ENCODE measurements at places on chromosomes 1 and 21.

DNA sequence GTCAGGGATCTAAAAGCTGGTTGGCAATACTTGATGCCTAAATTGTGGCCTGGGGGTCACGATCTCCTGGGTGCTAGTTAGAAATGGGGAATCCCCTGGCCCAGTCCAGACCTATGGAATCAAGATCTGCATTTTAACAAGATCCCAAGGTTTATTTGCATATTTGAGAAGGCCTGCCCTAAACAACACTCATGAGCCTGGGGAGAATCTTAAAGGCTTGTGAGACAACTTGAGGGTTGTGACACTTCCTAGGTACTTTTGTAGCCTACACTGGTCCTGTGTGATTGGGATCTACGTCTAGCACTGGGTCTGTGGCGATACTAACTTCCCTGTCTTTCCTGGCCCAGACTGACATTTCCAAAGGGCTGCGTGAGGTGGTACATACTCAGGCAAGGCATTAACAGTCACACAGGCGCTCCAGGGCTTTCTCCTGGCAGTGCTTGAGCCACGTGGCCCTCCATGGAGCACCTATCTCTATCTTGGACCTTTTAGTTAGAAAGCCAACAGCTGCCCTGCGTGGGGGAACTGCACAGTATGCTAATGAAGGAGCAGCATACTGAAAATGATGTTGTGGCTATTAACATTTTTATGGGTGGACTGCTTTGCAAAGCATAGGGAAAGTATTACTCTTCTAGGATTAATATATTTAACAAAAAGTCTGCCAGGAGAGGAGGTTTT lies 263.1 kb downstream of the ST6GALNAC3 start:
- no peak for DNase-seq

- no peak for DNase-seq
Observed at GRCh38 chr1:92066321-92066720, 8.9 kb downstream of the SETSIP start.

- no peak for DNase-seq
Observed at GRCh38 chr1:5419501-5419900, 572.7 kb downstream of the NPHP4 start.

- DNase-seq: no peak
Observed at GRCh38 chr1:155134880-155135414, 705 bp upstream of the SLC50A1 start.

GRCh38 chr1:8384088-8384487 lies 66.2 kb downstream of the SLC45A1 start:
- DNase-seq: no peak

DNA sequence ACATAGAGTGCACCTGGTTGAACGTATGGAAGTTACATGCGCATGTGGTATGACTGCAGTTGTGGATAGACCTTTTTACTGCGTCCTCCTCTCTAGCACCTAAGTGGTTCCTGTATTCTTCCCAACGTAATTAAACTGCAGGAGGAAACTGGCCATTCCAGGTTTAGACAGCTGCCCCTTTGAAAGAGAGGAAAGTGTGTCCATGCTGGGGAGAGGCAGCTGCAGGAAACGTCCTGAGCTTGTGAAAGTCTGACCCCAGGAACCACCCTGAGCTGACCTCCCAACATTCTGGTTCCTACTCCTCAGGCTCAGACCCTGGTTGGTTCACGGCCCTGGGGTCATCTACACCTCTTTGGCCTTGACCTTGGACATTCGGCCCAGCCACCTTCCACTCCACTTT lies 309.3 kb downstream of the DISC1 start:
- no peak for DNase-seq

DNA sequence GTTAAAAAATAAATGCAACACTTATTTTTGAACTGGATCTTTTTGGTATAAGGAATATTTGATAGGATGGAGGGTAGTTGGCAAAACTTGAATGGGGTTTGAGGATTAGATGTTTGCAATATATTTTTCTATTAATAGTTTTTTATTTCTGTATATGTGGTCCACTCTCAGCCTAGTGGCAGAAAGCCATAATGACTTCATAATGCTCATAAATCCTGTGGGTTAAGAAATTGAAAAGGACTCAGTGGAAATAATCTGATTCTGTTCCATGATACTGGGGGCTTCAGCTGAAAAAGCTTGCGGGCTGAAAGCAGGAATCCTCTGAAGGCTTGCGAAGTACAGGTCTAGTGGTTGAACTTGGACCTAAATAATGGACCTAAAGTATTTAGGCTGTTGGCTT lies 1028.6 kb upstream of the PRMT6 start:
- DNase-seq: no peak

GRCh38 chr1:24921412-24921811 lies 8.7 kb downstream of the RUNX3 start:
- DNase-seq: no peak

DNA sequence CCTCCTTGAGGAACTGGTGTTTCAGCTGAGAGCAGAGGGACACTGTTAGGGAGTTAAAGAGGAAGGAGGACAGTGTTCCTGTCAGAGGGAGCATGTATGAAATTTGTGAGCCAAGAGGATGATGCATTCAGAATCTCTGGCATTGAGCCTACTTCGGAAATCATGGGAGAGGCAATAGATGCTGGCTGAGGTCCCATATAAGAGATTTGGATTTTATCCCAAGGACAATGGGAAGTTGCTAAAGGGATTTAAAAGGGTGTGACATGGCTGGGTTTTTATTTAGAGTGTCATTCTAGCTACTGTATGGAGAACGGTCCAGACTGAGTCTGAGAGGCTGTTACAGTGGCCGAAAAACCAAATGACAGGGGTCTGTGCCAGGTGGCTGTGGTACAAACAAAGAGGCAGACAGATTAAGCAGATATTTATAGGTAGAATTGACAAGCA lies 403.2 kb upstream of the B3GALT2 start:
- DNase-seq: no peak

DNA sequence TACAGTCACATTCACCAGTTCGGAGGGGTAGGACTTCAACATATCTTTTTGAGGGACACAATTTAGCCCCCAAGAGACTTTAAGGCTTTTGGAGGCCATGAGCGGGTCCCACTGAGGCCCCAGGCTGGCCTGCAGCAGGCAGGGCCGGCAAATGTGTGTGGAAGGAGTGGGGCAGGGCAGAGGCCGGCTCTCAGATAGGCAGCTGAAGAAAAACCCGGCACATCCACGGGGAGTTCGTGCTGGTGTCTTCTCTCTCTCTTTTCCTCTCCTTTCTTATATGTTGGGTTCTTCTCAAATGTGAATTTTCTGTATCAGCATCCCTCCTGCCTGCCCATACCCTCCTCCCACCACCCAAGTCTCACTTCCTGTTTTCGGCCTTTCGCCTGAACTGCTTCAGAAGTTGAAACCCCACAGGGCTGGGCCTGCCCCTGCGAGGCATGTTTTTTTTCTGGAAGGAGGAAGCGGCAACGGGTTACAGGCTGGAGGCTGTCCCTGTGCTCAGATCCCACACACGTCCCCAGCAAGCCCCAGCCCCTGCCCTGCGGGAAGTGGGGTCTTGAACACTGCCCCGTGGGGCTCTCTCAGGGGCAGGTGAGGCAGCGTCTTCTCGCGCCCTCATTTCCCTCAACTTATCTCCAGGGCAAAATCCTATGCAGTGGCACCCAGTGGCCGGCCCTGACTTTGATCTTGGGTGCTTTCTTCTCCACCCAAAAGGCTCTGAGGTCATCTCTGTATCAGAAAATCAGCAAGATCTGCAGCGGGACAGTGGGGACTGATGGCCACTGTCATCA lies 9.7 kb upstream of the UMODL1 start:
- DNase-seq: no peak

- DNase-seq: no peak
Observed at GRCh38 chr1:92461364-92462097, 25.2 kb downstream of the GFI1 start.

DNA sequence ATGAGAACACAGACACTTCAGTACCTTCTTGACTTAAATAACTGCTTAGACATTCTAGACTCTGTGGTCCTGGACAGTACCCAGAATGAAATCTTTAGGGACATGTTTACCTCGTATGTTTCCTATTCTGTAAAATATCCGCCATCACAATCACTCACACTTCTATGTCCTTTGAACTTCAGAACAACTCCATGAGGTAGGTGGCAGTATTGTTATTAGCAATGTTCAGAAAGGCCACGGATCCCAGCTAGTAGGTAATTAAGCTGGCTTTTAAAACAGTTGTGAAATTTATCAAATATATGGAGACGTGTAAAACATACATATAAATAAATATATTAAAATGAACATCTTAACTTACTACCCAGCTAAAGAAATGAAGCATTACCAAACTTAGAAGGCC lies 83.4 kb downstream of the CACHD1 start:
- DNase-seq: no peak

DNA sequence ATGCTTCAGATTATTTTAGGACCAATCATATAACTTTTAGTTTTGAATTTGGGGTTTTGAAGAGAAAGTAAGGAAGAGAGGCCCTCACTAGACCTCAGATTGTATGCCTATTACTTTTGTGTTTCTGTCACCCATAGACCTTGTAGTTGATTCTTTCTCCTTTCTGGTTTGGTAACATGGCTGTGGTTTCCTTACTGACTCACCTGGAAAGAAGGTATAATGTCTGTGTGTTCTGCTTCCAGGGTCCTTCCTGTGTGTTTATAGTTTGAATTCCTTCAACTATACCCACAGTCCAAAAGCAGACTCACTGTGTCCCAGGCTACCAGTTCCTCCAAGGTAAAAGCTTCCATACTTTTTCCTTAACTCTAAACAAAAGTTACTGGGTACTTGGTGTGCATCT lies 8.1 kb downstream of the SLC44A3 start:
- DNase-seq: no peak

- DNase-seq: no peak
Observed at GRCh38 chr1:183263886-183264602, 78.0 kb downstream of the LAMC2 start.

GRCh38 chr1:216535751-216536150 lies 112.5 kb upstream of the USH2A start:
- DNase-seq: no peak

DNA sequence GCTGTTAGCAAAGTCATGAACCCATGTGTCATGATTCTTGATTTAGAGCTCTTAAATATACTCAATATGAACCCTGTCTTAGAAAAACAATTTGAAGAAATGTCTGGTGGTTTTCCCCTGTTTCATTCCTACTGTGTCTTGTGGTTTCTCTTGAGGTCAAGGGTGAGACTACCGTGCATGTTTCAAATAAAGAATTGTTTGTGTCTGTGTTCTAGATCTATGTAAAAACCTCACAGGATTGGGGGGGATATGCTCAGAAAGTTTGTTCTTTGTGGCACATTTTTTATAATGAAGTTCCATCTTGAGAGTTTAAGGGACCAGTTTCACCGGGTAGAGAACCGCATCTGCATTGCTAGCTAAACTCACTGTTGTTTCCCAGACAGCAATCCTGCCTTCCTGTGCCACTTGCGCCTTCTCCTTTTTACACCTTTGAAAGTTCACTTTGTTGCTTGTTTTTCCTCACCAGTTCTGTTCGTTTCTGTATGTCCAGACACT lies 30.9 kb upstream of the CACYBP start:
- DNase-seq: no peak

DNA sequence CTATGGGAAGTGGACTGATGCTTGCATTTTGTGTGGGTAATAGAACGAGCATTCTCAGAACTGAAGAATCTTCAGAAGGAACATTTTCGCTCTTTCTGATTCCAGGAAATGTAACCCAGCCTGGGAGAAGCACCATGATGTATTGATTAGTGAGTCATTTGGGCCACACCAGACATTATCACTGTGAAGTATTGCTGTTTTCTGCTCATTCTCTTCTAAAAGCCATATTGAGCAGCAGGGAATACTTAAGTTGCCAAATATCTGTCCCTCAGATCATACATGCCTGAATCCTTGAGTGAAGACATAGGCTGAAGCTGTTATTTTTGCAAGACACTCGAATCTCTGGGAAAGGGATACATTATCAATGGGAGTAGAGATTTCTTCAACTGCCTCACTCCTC lies 213.1 kb downstream of the PCP4 start:
- DNase-seq: no peak

GRCh38 chr1:170213596-170213995 lies 67.8 kb downstream of the NTMT2 start:
- no peak for DNase-seq

DNA sequence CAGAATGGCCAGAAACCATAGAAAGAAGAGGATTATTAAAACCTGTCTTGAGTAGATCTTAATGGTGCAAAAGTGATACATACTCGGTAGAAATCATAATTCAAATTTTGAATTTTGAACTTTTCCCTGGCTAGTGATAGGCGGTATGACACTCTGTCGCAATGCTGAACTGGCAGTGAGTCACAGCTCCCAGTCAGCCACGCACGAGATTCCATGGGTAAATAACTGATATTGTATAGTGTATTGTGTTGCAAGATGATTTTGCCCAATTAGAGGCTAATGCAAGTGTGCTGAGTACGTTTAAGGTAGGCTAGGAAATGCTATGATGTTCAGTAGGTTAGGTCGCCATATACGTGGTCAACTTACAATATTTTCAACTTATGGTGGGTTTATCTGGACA lies 207.0 kb downstream of the SIPA1L2 start:
- DNase-seq: no peak

DNA sequence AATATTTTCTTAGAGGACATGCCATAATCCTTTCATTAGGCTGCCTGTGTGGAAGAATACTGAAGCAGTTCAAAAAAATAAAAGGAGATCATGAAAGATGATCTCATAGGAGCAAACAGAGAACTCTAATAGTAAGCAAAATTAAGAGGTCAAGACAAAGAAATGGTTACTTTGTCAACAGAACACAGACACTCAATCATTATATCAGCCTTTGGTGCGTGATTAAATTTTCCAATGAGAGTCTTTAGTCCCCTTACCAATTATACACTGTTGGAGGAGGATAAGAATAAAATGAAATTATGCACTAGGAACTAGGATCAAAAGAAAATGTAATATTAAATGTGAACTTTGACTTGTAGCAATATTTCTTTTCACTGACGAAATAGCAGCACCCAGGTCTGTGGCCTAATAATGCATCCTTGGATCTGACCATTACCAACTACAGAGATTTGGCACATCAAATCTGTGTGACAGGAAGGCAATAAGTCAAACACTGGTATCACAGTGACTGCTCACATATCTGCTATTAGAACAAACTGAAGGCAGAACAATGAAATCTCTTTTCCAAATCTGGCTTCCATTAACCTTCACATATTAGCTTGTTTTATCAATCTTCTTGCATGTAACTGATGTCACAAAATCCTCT lies 1812.9 kb downstream of the PLA2G4A start:
- no peak for DNase-seq

GRCh38 chr21:43865540-43866259 lies 677 bp downstream of the AGPAT3 start:
- no peak for DNase-seq

DNA sequence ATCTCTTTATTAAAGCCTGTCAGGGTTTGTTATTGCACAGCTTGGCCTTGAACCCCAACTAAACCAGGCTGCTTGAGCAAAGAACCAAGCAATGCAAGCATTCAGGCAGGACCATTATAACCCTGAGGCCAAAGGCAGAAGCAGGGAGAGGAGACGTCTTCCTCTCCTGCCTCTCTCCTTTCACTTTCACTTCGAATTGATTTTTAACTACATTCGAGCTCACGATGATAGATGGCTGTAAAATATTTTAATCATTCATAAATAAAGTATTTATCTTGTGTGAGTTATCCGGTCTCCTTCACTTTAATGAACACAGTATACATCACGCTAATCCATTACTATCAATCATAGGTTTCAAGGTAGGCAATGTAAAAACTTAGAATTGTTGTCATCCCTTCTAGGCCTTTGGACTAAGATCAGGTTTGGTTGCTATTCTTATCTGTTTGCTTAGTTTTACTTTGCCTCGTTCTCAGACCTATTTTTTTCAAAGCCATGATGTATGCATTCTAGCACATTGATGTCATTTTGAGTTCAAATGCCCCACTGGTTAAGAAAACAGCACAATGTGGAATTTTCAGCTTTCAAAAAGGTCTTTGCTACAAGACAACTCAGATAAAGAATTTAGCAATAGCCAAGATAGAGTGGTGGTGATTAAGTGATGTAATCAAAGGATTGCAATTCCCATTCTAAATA lies 480.2 kb upstream of the RUNX1 start:
- DNase-seq: no peak
